ENCODE measurements at places on chromosomes 5 and 9.

DNA sequence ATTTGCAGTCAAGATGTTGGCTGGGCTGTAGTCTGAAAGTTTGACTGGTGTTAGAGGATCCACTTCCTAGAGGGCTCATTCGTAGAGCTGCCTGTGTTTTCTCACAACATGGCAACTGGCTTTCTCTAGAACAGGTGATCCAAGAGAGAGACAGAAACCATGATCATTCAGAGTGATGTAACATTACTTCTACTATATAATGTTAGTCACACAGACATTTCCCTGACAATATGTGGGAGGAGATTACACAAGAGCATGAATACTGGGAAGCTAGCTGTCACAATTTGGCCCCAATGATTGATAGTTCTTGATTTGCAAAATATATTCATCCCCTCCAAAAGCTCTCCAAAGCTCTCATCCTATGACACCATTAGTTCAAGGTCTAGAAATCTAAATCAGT, 10.9 kb upstream of the TMEM161B start:
- DNase-seq = no peak

DNA sequence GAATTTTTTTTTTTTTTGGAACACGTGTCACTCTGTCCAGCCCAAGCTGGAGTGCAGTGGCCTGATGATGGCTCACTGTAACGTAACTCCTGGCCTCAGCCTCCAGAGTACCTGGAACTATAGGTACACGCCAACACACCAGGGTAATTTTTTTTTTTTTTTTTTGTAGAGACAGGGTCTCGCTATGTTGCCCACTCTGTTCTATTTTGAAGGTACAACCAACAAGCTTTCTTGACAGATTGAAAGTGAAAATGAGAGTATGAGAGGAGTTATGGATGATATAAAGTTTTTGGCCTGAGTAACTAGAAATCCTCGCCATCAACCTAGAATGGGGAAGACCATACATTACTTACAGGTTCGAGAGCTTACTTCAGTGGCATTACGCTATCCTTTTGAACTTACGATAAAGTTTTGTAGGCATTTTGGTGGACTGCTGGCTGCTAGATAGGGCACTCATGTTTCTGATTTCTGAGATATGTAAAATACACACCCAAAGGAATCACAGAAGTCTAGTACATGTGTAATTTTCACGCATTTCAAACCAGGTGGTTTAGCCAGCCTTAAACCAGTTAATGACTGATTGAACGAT, 806 bp upstream of the CDC42SE2 start:
- no peak for DNase-seq

DNA sequence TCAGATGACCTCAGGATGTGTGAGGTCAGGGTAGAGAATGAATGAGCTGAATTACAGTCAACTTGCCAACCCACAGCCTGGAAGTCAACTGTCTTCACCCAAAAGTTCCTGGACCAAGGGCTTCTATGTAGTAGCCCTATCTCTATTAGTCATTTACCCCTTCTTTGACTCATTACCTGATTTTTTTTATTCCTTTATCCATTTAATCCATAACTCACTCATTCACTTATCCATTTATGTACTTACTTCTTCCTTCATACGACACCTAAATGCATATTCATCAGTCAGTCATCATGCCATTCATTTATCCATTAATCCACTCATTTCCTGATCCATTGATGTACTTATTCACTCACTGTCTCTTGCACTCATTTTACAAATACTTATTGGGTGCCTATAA, 212.7 kb downstream of the PAPPA start:
- no peak for DNase-seq

- no peak for DNase-seq
Observed at GRCh38 chr9:110131499-110131898, 76.5 kb downstream of the C9orf152 start.

DNA sequence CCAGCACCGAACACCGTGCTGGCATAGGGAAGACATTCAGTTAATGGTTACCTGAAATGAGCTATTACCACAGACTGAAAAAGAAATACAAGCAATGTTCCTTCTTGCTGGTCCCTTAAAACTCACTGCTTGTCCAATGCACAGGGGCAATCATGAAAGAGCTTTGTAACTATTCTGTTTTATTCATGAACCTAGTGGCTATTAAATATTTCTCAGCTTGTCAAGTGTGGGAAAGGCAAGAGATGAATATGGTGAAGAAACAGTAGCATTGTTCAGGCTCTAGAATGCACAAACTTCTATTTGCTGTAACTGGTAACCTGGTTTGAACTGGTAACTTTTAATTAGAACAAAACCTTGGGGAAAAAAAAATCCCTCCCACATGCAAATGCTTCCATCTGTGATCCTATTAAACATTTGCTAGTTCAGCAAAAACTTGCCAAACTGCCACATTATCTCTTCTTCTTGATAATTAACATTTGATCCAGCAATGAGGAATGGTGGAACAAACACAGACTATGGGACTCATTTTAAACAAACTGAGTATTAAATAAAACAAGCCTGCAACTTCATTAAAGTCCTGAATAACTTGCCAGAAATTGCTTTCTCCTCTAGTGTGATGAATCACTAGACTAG, 36.1 kb downstream of the YIPF5 start:
- DNase-seq = no peak

DNA sequence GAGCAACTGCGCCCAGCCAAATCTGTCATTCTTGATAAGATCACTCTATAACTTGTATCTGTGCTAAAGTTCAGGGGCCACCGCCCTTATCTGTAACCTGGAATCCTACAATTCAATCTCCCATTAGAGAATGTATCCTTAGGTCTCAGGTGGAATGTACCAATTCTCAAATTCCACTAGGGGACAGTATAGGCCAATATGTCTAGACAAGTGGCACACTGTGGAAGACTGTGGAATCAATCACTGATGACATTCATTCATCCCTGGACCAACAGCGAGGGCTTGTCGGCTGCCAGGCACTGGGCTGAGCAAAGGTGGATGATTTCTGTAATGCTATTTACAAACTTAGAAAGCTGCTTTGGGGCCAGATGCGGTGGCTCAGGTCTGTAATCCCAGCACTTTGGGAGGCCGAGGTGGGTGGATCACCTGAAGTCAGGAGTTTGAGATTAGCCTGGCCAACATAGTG, 28.7 kb upstream of the MEGF9 start:
- peak; percentile 6 for DNase-seq

DNA sequence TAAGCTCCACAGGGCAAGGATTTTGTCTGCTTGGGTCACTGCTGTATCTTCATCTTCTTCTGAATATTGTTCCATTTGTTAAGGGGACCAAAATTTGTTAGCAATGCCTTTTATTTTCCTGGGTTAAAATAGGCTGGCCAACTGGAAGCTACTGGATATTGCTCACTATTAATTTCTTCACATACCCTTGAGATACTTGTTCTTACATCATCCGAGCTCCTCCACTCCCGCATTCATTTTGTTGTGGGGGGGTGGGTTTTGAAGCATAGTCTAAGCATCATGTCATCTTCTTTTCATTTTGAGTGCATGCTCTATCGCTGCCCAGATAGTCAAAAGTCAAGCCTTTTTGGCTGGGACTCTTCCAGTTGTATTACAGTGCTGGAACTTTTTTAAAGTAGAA, 42.5 kb upstream of the PIK3R1 start:
- no peak for DNase-seq

DNA sequence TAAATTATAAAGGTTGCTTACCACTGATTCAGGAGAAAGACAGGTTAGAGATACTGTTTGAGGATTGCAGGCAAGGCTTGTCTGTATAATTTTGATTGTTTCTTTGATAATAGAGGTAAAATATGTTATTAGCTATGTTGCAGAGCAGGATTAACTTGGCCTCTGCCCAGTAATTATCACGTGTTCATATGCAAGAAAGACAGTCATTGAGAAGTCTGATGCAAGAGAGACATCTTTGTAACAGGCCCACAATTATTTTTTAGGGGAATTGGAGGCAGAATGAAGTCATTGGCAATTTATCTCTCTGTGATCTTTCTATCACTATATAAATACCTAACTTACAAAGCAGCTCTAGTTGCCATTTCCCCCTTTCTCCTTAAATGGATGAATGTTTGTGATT, 46.0 kb downstream of the SLC44A1 start:
- no peak for DNase-seq

DNA sequence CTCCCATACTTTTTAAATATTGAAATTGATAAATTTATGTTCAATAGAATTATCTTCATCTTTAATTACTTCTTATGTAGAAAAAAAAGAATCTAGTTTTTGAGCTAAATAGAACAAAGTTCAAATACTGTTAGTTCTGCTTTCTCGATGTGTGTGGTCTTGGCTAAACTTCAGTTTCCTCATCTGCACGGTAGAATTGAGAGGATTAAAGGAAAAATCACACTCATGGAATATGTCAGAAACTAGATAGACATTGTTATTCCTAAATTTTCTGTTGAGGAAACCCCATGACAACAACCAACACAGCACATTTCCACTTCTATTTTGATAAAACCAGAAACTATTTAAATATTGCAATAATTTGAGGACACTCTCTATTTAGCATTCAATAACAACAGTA, 100.3 kb downstream of the MUSK start:
- no peak for DNase-seq

DNA sequence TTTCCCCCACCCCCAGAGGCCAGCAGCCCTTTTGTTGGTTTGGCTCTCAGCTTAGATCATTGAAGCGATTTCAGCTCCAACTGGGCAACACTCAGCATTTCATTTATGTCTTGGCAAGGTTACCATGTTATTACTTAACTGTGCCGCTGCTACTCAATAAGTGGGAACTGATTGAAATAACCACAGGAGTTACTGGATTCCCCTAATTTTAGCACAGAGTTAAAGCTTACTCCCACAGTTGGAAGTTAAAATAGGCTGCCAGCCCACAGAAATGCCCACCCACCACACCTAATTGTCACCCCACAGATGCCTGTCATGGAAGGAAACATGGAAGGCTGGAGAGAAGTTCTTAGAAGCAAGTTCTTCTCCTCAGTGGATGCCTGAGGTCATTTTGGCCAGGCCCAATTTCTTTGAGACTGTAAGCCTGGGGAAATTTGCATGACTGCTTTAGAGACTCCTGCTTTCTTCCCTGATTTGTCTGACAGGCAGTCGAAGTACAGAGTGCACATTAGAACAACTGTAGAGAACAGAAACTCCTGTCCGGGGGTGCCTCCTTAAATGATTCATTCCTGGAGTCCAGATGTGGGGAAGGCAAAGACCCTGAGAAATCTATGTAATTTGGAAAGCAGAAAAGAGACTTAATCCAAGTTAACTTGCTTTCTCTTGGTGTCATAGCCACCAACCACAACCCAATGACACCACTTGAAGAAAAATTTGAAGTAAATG, 370.0 kb downstream of the ZSWIM6 start:
- no peak for DNase-seq

- no peak for DNase-seq
Observed at GRCh38 chr9:120841930-120842684, 615 bp downstream of the PSMD5 start.

GRCh38 chr5:171978016-171978415, 28.4 kb downstream of the FBXW11 start:
- DNase-seq = no peak

- peak; percentile 78 for DNase-seq
Observed at GRCh38 chr9:133558191-133559126, 24.0 kb downstream of the ADAMTSL2 start.

GRCh38 chr9:81557452-81558090, 131.8 kb downstream of the TLE1 start:
- no peak for DNase-seq

DNA sequence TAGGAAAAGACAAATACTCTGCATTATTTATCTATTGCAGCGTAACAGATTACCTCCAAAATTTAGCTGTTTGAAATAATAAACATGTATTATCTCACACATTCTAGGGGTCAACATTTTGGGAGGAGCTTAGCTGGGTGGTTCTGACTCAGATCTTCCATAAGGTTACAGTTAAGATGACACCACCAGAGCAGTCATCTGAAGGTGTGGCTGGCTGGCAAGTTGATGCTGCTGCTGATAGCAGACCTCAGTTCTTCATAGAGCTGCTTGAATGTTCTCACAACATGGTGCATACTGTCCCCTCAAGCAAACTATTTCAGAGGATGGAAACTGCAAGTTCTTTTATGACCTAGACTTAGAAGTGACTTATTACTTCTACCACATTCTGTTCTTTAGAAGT, 146.3 kb upstream of the FSTL4 start:
- DNase-seq = no peak

DNA sequence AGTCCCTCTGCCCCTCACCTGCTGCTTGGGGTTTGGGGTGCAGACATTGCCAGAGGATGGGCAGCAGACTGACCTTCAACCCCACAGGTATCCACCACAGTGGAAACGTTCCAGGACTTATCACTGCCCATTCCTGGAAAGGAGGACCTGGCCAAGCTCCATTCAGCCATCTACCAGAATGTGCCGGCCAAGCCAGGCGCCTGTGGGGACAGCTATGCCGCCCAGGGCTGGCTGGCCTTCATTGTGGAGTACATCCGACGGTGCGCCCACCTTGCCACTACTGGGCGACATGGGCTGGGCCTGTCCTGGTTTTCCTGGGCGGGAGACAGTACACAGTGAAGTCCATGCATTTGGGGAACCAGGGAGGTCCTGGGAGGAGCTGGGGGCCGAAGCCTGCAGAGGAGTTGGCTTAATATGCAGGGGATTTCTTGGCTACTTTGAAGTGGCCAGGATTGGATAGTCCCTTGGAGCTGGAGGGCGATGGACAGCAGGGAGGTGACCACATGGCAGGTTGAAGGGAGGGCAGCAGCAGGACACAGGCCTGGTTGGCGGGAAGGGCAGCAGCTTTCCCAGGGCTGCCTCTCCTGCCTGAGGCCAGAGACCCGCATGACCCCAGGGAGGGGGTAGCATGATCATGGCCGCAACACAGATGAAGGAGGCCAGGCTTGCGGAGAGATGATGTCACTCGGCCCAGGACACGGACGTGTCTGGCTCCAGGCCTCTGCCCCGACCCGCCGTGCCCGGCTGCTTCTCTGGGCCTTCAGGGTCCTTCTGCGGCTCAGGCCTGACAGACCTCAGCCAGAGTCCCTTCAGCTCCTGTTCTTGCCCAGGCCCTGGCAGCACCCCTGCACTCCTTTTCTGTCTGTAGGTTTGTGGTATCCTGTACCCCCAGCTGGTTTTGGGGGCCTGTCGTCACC, 34.6 kb downstream of the USP20 start:
- DNase-seq = no peak

GRCh38 chr9:106587042-106587441, 275.9 kb upstream of the ZNF462 start:
- DNase-seq = no peak

DNA sequence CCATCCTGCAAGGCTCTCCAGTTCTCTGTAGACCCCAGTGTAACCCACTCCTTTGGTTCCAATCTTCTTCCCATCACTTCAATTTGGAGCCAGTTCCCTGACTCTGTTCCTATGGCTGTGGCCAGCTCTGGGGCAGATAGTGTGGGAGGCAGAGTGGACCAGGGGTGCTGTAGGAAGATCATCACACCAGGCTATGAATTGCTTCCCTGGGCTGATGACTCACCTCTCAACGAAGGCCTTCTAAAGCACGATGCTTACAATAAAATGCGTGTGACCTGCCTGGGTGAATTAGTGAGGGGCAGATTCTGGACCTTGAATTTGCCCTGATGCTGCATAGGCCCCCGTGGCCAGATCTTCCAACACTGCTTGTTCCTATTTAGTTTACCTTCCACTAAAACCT, 289.7 kb downstream of the FBXL7 start:
- DNase-seq = no peak

- DNase-seq = no peak
Observed at GRCh38 chr5:171307789-171308452, 1.1 kb upstream of the TLX3 start.
